Muscle of leg (tissue), 16 donors: ENCODE measurements at places on chromosomes 2 and 18. TPM values are rescaled to one million over a fixed set of nuclear protein-coding genes. Genes with fewer than 3 reads are reported as not detected.

SIX2 gene
- 3.3 TPM for total RNA-seq

SDC1 gene
- 8.4 TPM for total RNA-seq

DNA sequence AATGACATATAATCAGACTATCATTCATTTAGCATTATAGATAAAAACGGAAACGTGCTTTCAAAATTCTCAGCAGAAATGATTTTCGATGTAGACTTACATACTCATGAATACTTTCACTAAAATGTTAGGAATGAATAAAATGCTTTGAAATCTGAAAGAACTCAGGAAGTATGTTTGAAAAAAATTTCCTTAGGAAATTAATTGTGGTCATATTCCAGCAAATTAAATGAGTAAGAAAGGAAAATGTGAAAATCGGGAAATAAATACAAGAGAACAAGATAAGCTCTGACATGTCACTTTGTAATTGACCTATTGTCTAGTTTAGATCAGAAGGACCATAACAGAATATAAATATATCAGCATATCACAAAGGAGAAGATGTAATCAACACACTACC lies 981.0 kb upstream of the CDH2 start:
- no peak overlapping the region for H3K4me3 ChIP-seq
- H3K27me3 ChIP-seq = no peaks in the 10 kb centered on the region
- H3K27ac ChIP-seq = no peak overlapping the region
- DNase-seq = no peak
- H3K4me1 ChIP-seq = no peaks in the 10 kb centered on the region
- H3K36me3 ChIP-seq = no peaks in the 10 kb centered on the region

- no peak overlapping the region for H3K27ac ChIP-seq
- H3K4me1 ChIP-seq = no peaks in the 10 kb centered on the region
- DNase-seq = no peak
- no peaks in the 10 kb centered on the region for H3K27me3 ChIP-seq
- no peaks in the 10 kb centered on the region for H3K36me3 ChIP-seq
These were observed 73.6 kb downstream of the OTX1 start for GRCh38 chr2:63124218-63124617.

DNA sequence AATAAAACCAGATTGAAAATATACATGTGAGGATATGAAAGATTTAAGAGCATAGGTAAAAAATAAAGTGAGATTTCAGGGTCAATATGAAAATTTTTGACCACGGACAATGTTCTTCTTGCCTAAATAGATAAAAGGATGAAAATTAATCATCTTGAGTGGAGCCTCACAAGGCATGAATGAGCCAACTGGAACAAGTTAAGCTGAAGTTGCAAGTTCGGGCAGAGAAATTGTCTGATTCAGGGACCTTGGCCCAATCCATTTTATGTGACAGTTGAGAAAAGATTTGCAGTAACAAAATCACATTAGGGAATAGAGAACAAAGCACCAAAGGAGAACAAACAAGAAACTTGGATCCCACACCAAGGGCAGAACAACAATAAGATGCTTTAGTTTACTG lies 305.3 kb downstream of the TMX3 start:
- no peaks in the 10 kb centered on the region for H3K27me3 ChIP-seq
- H3K36me3 ChIP-seq = no peaks in the 10 kb centered on the region
- no peak overlapping the region for H3K4me3 ChIP-seq
- no peaks in the 10 kb centered on the region for H3K4me1 ChIP-seq
- no peak overlapping the region for H3K27ac ChIP-seq

DNA sequence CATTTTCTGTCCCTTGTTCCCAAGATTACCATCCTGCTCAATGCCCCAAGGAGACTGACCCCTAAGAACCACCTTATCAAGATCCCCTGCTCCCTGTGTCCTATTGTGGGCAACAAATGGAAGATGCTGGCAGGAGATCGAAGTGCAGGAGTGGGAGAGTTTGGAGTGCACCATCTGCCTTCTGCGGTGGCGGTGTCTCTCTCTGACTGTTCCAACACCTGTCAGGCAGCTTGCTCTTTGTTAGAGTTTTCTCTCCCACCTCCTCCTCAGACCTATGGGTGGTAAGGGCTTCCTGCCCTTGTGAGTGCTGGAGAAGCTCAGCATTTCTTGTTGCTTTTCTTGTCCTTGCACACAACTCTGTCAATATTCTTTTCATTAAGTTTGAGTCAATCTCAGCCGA lies 64.1 kb upstream of the SPHKAP start:
- H3K4me3 ChIP-seq = no peak overlapping the region
- DNase-seq = no peak
- H3K36me3 ChIP-seq = no peaks in the 10 kb centered on the region
- no peak overlapping the region for H3K27ac ChIP-seq
- H3K4me1 ChIP-seq = no peaks in the 10 kb centered on the region

GRCh38 chr2:241620419-241620769 lies 16.6 kb downstream of the THAP4 start:
- H3K4me3 ChIP-seq = no peak overlapping the region
- H3K4me1 ChIP-seq = peaks cover 22% of the 10 kb centered on the region
- H3K27me3 ChIP-seq = no peaks in the 10 kb centered on the region
- no peak for DNase-seq
- no peak overlapping the region for H3K27ac ChIP-seq

RPL31 gene
- 5,883 TPM for total RNA-seq

DNA sequence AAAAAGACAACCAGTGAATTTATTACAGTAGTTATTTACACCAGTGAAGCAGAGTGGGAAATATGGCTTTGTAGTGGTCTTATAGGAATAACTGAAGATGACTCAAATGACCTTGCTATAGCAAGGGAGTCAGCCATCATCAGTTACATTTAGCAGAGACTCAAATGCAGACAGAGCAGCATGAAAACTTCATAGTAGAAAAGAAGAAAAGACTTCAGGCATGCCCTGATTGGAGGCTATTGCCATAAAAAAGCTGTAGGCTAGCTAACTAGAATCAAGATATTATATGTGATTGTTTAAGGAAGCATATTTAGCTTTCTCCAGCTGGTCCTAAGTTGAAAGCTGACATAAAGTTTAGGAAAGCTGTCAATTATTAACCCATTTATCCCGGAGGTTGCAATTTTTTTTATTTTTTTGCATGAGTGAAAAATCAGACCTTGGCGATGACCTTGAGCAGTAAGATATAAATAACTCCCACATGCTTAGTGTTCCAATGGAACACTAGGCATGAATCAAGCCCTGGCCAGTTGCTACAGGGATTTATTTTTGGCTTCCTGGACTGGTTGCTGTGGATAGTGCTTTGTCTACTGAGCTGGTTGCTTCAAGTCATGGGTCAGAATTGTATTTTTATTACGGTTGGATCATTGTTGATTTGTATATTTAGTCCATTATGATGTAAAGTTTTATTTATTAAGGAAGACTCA lies 675.6 kb upstream of the VRK2 start:
- DNase-seq = peak; percentile 63
- no peaks in the 10 kb centered on the region for H3K4me1 ChIP-seq
- H3K27ac ChIP-seq = peak overlapping the region; percentile 16
- H3K27me3 ChIP-seq = no peaks in the 10 kb centered on the region
- H3K4me3 ChIP-seq = no peak overlapping the region
- no peaks in the 10 kb centered on the region for H3K36me3 ChIP-seq

GRCh38 chr2:230512955-230513748 lies 97.2 kb downstream of the SP100 start:
- H3K4me1 ChIP-seq = no peaks in the 10 kb centered on the region
- no peaks in the 10 kb centered on the region for H3K27me3 ChIP-seq
- no peak overlapping the region for H3K4me3 ChIP-seq
- H3K27ac ChIP-seq = no peak overlapping the region

GRCh38 chr18:48754993-48755473 lies 195.7 kb downstream of the SMAD7 start:
- no peak for DNase-seq
- no peak overlapping the region for H3K4me3 ChIP-seq
- peaks cover 22% of the 10 kb centered on the region for H3K36me3 ChIP-seq
- peaks cover 31% of the 10 kb centered on the region for H3K4me1 ChIP-seq
- no peaks in the 10 kb centered on the region for H3K27me3 ChIP-seq

BABAM2 gene
- total RNA-seq = 16.1 TPM

DNA sequence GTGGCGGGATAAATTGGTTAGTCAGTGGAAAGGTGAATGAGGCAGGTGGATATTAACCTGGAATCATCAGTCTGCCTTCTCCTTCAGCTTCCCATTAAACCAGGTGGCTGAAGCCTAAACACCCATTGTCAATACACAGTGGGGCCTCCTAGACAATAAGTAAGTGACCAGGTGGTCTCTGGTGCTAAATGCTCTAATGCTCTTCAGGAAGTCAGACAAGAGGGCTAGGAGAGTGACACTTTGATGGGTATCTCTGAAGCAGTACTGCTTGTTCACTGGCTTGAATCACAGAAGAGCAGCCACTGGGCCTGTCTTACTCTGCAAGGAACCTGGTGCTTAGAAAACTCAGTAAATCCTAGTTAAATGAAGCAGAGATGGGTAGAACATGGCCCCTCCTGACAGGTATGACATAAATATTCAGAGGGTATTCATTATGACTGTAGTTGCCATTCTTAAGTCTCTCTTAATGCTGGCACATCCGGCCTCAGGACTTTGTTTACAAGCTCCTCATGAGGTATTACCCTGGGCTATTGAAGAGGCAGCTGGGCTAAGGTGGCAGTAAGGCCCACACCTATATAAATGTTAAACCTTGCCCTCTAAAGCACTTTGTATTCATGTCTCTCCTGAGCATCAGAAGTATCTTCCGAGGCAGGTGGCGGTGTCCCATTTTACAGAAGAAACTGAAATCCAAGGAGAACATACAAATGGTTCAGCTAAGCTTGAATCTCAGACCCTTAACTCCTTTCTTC lies 104.9 kb downstream of the NCK2 start:
- no peak overlapping the region for H3K4me3 ChIP-seq
- peaks cover 6% of the 10 kb centered on the region for H3K36me3 ChIP-seq
- H3K4me1 ChIP-seq = no peaks in the 10 kb centered on the region
- H3K27ac ChIP-seq = no peak overlapping the region
- DNase-seq = no peak

DNA sequence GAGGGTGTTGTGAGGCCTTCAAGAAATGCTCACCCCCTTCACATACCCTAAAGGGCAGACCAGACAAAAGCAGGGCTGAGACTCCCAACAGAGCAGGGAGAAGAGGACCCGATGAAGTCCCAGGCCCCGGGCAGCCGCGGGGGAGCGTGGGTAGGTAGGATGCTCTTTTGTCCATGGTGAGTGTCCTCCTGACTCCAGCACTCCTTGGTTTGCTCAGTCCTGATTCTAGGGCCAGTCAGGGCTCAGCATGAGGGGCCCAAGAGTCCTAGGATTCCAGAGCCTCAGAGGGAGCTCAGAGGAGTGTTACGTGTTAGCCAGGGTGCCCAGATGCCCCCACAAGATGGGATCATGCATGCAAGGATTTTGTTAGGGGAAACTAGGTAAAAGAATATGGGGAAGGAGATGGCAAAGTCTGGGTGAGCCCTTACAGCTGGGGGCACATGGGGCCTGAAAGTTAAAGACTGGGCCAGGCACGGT lies 64.8 kb downstream of the SMAD7 start:
- no peaks in the 10 kb centered on the region for H3K36me3 ChIP-seq
- no peak overlapping the region for H3K4me3 ChIP-seq
- peaks cover 28% of the 10 kb centered on the region for H3K4me1 ChIP-seq
- no peak overlapping the region for H3K27ac ChIP-seq
- H3K27me3 ChIP-seq = peaks cover 2% of the 10 kb centered on the region
- no peak for DNase-seq
